NCI-H774 (cell line): ENCODE measurements at places on chromosomes 7 and 10.

DNA sequence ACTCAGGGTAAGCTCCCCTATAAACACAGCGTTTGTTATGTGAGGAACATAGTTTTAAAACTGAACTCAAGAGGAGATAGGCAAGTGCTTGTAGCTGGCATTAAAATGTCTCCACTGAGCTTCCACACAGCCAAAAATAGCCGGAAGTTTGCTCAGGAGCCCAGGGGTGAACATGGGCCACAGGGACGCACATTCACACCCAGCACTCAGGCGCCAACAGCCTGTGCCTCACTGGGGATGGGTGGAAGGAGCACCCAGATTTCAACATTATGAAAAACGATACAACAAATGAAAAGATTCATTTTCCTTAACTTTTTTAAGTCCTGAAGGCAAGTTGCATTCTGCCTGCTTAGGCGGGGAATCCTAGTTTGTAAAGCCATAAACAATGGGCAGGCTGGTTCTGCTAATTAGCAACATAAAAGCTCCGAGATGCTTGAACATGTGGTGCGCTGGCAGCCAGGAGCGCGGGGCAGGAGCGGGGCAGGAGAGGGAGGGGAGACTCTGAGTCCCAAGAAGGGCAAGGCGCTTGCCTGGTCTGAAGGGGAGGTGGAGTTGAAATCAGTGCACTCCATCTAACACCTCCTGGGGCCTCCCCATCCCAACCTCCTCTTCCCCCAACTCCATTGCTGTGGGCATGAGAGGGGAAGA is 235.9 kb downstream of the COBL start:
- DNase-seq = no peak

DNA sequence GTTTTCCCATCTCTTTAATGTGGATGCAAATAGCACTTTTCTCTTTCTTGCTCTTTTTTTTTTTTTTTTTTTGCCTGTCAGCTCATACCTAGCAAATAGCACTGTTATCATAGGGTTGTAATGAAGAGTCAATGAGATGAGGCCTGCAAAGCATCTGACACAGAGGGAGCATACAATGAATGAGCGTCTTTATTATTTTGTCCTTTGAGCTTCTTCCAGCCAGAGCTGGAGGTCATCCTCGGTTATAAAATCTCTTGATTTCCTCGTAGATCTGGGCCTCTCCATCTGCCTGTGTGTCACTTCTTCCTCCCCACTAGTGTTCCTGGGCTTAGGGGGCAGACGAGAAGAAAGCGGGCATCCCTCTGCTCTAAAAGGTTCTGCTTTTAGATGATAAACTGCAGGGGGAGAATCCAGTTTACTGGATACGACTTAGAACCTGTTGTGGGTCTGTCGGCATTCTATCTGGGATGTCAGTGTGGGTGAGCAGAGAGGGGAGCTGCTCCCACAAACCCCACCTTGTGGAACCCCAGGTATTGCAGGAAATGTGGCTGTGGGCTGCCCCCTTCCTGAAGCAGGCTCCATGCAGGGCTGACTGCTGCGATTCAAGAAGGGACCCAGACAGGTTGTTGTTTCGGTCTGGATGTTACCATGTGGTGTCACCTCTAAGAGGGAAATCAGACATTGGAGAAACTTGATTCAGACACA is 135.8 kb upstream of the GPR26 start:
- DNase-seq = no peak

DNA sequence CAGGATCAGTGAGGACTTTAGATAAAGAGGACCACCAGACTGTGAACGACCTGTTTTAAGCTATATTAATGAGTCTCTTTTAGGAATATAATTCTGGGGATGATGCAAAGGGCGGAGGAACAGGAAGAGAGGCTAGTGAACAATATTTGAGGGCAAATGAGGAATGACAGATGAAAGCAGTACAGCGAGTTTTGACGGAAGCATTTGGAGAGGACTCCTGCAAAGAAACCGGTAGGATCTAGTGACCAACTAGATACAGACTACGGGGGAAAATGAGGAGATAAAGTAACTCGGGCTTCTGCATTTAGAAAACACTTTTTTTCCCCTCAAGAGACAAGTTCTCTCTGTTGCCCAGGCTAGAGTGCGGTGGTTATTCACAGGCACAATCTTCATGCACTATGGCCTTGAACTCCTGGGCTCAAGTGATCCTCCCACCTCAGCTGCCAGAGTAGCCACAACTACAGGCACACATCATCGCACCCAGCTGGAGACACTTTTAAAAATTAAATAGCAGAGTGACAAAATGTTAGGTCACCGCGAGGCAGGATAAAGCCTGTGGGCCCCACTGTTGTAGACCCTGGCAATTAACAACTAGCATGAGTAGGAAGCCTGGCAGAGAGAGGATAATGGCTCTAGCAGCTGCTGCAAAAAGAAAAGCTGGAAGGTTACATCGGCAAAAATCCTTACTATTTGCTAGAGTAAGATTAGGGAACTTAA is 143.2 kb downstream of the SRPK2 start:
- DNase-seq = peak; percentile 22

DNA sequence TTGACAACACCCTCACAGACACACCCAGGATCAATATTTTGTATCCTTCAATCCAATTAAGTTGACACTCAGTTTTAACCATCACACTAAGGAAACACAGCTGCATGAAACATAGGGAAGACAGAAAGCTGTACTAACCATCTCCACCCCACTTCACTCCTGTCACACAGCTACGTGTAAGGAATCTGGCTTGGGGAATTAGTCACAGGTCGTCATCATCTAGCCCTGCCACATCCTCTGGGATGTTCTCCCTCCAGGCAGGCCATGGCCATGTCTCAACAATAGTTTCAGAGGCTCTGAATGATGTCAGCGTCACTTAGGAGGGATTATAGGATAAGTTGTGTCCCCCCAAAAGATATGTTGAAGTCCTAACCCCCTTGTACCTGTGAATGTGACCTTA is 10.8 kb upstream of the SEMA3C start:
- no peak for DNase-seq
